ENCODE measurements at places on chromosomes 2 and 18.

- DNase-seq = no peak
Observed at GRCh38 chr2:96683972-96684820, 41.6 kb downstream of the FER1L5 start.

GRCh38 chr18:7358989-7359726 is 128.3 kb downstream of the LRRC30 start:
- no peak for DNase-seq

- DNase-seq = peak; percentile 58
Observed at GRCh38 chr2:104430852-104431251, 423.1 kb upstream of the POU3F3 start.

DNA sequence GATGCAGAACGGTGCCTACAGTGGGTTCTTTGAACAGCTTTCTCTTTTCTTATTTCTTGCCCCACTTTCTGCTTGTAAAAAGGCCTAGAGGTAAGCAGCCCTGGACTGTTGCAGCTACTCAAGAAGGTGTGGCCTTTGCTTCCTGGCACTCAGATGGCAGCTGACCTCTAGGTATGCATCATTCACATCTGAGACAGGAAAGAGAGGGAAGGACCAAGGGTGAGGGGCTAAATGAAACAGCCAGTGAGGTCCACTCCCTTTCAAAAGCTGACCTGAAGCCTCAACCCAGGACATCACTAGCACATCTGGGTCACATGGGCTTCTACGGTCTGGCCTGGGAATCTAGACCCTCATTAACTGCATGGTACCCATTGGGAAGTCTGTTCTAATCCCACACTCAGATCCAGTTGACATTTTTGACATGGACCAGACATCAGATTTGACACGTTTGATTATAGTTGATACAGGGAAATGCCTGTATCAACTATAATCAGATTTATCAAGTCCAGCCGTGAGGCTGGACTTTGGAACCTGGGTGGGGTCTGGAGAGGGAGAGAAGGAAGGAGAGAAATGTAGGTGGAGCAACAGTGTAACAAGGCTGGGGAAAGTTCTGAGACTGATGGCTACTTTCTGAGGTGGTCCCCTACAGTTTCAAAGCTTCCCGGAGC is 60.2 kb downstream of the E2F6 start:
- no peak for DNase-seq

DNA sequence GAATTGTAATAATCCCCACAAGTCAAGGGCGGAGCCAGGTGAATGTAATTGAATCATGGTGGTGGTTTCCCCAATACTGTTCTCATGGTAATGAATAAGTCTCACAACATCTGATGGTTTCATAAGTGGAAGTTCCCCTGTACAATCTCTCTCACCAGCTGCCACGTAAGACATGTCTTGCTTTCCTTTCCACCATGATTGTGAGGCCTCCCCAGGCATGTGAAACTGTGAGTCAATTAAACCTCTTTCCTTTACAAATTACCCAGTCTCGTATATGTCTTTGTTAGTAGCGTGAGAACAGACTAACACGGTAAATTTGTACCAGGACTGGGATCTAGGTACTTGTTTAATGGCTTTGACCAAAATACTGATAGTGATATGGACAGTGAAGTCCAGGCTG is 744.3 kb upstream of the REG3G start:
- DNase-seq = no peak

DNA sequence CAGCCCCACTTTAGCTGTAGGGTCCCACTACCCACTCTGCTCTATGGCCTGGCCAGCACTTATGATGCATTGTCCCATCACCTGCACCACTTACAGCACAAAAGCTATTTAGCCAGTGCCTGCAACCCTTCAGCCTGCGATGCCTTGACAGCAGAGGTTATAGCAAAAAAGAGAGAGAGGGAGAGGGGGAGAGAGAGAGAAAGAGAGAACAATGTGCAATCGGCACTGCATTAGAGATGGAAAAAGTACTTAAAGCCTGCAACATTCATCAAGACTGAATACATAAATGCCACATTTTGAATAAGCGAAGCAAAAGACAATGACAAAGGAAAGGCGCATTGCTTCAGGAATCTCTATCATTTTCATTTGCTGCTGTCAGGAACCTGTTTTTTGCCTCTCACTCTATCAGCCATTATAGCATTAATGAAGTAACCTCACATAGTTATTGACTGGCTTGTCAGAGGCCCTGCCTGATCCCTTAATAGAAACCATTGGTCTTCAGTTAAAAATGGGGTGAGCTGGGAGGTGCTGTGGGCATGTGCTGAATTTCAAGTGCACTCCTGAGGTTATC is 833.1 kb downstream of the BCL11A start:
- DNase-seq = no peak

GRCh38 chr2:86557836-86558235 is 5.4 kb downstream of the CHMP3 start:
- no peak for DNase-seq

DNA sequence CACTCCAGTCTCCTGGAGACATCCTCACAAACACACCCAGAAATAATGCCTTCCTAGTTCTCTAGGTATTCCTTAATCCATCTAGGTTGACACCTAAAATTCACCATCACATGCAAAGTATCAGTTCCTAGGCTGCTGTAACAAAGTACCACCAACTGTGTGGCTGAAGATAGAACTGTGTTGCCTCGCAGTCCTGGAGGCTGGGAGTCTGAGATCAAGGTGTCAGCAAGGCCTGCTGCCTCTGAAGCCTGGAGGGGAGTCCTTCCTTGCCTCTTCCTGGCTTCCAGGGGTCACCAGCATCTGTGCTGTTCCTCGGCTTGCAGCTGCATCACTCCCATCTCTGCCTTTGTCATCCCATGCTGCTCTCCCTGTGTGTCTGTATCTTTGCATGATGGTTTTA is 36.3 kb upstream of the TMEM131 start:
- DNase-seq = no peak

GRCh38 chr2:221478485-221478863 is 93.6 kb downstream of the EPHA4 start:
- peak; percentile 75 for DNase-seq

GRCh38 chr18:30093376-30093775 is 949.2 kb downstream of the DSC3 start:
- no peak for DNase-seq

DNA sequence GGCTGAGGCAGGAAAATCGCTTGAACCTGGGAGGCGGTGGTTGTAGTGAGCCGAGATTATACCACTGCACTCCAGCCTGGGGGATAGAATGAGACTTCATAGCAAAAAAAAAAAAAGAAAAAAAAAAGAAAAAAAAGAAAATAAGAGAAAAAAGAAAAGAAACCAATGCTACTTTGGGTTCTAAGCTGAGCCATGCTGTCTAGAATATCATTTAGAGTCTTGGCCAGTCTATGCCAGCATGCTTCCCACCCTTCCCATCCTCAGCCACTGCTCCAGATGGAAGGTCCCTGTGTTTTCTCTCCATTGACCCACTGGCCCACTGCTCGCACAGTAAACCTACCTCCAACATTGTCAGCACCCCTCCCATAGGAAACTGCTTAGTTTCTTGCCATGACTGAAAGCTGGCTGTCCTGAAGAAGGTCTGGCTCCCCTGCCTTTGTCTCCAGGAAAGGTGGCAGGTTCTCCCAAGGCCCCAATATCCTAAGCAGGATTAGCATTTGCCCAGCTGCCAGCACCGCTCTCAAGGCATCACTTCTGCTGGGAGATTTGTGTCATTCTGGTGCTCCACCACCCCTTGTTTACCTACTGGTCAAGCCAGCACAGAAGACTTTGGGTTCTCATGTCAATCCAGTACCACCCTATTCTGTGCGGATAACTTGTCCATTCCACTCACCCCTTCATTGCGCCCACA is 47.3 kb upstream of the PAPOLG start:
- DNase-seq = no peak

GRCh38 chr2:45968946-45969584 is 317.6 kb downstream of the PRKCE start:
- no peak for DNase-seq

- no peak for DNase-seq
Observed at GRCh38 chr2:121832412-121833357, 77.2 kb downstream of the TSN start.

DNA sequence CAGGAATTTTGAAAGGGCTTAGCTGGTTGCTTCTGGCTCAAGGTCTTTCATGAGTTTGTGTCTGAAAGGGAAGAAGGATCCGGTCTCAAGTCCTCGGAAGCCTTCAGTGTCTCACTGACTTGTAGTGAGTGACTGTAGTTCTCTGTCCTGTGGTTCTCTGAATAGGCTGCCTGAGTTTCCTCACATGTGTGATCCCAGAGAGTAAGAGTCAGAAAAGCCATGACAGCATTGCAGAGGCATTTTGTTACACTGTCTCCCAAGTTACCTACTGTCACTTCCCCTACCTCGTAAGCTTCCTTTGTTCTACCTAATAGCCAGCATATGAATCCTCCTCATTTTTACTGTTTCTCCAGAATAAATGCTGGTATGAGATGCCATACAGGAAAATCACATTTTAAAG is 709.1 kb upstream of the CHAC2 start:
- DNase-seq = no peak

DNA sequence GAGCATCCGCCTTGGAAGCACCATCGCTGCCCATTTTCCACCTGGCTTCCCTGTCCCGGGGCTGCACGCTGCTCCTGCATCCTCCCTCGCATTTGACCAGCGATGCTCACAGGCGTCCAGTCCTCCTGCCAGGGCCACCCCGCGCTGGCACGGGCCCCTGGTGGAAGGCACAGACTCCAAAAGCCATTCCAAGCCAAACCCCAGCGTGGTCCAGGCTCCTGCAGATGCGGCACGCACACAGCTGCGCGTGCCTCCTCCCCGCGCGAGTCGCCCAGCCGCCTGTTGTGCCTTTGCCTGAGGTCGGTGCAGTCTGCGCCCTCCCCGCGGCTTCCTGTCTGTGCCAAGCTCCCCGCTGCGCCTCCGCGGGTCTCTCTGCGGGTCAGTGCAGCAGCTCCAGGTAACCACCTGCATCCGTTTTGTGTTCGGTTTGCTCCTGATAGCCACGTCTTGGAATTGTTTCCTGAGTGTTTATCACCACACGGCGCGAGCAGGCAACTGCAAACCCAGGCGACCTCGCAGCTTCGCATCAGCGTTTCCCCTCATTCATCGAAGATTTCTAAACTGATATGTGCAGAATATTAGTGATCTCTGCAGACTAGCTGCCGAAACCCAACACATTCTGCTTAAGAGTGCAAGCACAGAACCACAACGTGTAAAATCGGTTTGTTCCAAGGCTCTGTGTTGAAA is 65.2 kb upstream of the SALL3 start:
- no peak for DNase-seq

DNA sequence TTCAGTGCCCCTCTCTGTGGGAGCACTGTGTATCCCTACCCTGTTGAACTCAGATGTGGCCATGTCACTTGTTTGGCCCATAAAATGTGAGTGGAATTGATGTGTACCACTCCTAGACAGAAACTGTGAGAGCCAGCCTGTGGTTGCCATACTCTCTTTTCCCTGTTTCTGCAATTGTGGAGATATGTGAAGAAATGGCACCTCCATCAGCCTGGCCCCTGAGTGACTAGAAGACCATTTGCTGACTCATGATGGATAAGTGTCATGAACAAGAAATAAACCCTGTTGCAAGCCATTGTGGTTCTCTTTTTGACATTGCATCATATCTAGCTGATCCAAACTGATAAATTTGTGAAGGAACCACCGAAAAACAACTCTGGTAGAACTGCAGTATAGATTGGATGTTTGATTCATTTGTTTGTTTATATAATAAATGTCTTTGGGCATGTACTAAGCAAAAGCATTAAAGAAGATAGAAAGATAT is 214.5 kb upstream of the FBXO11 start:
- DNase-seq = no peak

DNA sequence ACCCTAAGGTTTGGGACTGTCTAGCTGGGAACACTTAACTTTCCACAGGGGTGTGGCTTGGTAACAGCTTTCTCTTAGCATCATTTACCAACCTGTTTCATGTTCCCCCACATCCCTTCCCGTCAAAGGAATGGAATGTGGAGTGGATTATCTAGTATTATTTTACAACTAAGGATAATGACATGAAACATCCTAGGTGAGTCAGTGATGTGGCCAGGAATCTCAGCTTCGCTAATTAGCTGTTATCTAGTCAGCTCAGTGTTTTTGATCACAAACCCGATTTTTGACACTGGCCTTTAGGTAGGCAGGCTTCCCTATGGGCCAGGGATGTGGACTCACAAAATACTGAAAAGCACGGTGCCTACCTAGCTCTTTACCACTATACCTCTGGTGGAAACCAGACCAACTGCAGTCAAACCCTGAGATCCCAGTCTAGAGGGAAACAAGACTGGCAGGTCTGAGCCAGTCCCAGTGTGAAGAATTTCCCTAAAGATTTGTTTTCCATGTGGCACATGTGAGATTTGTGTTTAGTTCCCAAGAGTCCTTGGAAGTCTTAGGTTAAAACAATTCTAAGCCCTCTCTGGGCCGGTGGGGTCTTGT is 2.8 kb upstream of the NRP2 start:
- no peak for DNase-seq

- peak; percentile 91 for DNase-seq
Observed at GRCh38 chr2:238203094-238203972, at the start of gene ILKAP. ILKAP (minus strand) TSS chr2:238203695; CDS start chr2:238203553, 142 bp downstream.

DNA sequence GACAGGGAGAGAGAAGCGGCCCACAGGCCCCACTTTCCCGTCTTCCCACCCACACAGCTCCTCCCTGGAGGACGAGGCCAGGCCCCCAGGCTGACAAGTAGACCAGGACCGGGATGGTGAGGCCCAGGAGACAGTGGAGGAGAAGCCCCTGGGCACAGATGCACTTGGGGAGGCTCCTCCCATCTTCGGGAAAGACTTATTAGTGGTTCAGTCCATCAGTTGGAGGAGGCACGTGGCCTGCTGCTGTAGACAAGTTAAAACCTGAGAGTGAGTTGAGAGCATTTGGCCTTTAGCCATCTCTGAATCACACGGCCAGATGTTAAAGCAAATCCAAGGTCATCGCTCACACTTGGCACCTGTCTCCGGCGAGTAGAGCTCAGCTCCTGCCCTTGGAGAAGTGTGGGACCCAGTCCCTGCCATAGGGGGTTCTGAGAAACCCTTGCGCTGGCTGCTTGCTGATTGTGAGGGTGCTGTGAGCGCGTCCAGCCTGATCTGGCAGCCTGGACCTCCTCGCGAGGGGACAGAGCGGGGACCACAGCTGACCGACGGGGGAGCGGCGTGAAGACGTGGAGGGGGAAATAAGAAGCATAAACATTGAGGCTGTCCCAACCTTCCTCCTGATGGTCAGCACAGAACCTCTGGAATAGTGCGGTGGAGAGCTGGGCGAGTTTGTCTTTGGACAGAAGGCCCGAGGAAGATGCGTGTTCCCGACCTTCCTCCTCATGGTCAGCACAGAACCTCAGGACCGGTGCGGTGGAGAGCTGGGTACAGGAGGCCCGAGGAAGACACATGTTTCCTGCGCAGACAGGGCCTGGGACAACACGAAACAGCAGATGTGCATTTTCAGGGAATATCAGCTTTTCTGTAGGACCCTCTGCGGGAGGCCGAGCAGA is 24.7 kb upstream of the ALLC start:
- DNase-seq = no peak

DNA sequence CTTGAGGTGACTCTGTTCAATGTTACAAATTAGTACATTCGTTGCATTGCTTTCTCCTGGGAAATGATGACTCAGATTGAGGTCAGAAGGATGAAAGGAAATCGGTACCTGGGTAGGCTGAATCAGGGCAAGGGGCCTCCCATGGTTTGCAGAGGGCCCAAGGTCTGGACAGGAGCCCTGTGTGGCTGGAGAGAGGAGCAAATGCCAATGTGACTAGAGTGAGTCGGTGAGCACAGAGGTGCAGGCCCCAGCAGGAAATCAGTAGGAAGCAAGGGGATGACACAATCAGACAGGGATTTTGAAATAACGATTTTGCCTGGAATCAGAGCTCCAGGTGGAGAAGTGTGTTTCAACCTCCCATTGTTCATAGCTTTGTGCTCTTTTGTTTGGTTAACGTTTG is 118.9 kb downstream of the CCDC102B start:
- no peak for DNase-seq

- no peak for DNase-seq
Observed at GRCh38 chr2:42853549-42854206, 61.3 kb upstream of the HAAO start.

Measured in putamen (tissue), 1 donor.